Mesothelial cell of epicardium (in vitro differentiated cells): ENCODE measurements at places on chromosomes 5 and 9.

DNA sequence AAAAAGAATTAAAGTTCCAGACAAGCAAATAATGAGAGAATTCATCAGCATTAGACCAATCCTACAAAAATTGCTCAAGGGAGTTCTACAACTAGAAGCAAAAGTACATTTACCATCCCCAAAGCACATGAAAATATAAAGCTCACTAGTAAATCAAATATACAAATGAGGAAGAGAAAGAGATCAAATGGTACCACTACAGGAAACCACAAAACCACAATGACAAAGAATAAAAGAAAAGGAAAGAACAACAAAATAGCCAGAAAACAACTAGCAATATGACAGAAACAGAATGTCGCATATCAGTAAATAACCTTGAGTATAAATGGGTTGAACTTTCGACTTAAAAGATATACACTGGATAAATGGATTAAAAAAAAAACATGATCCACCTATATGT, 739.0 kb downstream of the DTWD2 start:
- no peak for DNase-seq
- H3K4me3 ChIP-seq, result no peak overlapping the region
- peaks cover 7% of the 10 kb centered on the region for H3K36me3 ChIP-seq
- no peaks in the 10 kb centered on the region for H3K4me1 ChIP-seq
- H3K27me3 ChIP-seq, result no peaks in the 10 kb centered on the region
- H3K27ac ChIP-seq, result no peak overlapping the region

DNA sequence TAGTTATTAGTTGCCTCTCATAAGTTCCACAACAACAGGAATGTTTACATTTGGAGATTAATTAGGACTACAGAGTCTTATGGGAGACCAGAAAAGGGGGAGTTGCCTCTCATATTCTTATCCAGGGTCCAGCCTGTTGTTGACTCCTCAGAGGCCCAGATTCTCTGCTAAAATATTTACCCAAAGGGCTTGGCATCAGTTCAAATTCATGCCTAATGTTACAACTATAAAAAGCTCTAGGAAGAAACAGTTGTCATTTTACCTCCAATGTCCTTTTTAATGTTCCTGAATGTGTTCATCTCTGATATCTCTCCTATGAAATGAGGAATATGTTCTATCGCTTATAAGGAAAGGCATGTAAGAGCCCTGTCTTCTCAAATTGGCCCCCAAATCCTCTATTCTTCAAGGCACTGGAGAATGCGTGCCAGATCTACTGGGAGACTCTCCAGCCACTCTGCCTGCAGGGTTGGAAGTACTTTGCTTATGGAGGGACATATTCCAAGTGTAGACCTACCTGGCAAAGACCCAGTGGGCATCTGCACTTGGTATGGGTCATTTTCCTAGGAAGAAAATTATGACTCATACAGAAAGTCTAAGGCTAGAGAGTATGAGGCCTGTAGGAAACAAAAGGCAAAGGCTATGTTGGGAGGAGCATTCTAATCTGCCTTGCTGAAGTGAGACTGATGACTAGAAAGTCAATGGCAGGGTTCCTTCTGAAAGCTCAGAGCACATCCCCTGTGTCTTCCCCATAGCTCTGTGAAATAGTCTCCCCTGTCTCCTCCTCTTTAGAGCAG, 192.6 kb downstream of the ESM1 start:
- no peak overlapping the region for H3K4me3 ChIP-seq
- H3K27me3 ChIP-seq, result no peaks in the 10 kb centered on the region

- no peak overlapping the region for H3K27ac ChIP-seq
- peaks cover 20% of the 10 kb centered on the region for H3K36me3 ChIP-seq
- H3K4me3 ChIP-seq, result no peak overlapping the region
- H3K4me1 ChIP-seq, result no peaks in the 10 kb centered on the region
These were observed 14.6 kb downstream of the ANKS6 start for GRCh38 chr9:98781588-98782383.

- no peaks in the 10 kb centered on the region for H3K36me3 ChIP-seq
- no peaks in the 10 kb centered on the region for H3K4me1 ChIP-seq
- no peaks in the 10 kb centered on the region for H3K27me3 ChIP-seq
- DNase-seq, result no peak
- H3K4me3 ChIP-seq, result no peak overlapping the region
- no peak overlapping the region for H3K27ac ChIP-seq
These were observed 170.9 kb downstream of the SEC61B start for GRCh38 chr9:99392986-99393385.

- no peak for DNase-seq
- H3K27me3 ChIP-seq, result peaks cover 56% of the 10 kb centered on the region
- H3K4me1 ChIP-seq, result peaks cover 2% of the 10 kb centered on the region
These were observed 24.8 kb upstream of the FOXI1 start for GRCh38 chr5:170080786-170081445.

DNA sequence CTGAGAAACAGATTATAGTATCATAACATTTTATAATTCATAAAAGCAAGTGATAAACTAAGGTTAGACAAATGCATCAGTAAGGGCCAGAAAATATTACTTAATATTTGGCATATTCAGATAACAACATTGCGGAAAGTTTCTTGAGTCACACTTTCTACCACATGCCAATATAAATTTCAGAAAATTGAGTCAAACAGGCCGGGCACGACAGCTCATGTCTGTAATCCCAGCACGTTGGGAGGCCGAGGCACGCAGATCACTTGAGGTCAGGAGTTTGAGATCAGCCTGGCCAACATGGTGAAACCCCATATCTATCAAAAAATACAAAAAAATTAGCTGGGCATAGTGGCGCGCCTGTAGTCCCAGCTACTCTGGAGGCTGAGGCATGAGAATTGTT, 47.1 kb downstream of the SLC38A9 start:
- H3K27ac ChIP-seq, result no peak overlapping the region
- no peak for DNase-seq
- H3K4me1 ChIP-seq, result peaks cover 4% of the 10 kb centered on the region
- H3K27me3 ChIP-seq, result no peaks in the 10 kb centered on the region

- no peak overlapping the region for H3K4me3 ChIP-seq
- DNase-seq, result no peak
- no peak overlapping the region for H3K27ac ChIP-seq
- peaks cover 9% of the 10 kb centered on the region for H3K4me1 ChIP-seq
- H3K27me3 ChIP-seq, result no peaks in the 10 kb centered on the region
- no peaks in the 10 kb centered on the region for H3K36me3 ChIP-seq
These were observed 215.8 kb upstream of the DAB2 start for GRCh38 chr5:39640552-39640951.

- no peak for DNase-seq
- no peaks in the 10 kb centered on the region for H3K36me3 ChIP-seq
- no peak overlapping the region for H3K4me3 ChIP-seq
- H3K4me1 ChIP-seq, result peaks cover 10% of the 10 kb centered on the region
- H3K27ac ChIP-seq, result peak overlapping the region; percentile 30
- H3K27me3 ChIP-seq, result peaks cover 28% of the 10 kb centered on the region
These were observed 85.6 kb downstream of the PTTG1 start for GRCh38 chr5:160507221-160507721.

GRCh38 chr5:127919006-127919796, 164.4 kb upstream of the SLC12A2 start:
- no peak for DNase-seq
- no peak overlapping the region for H3K4me3 ChIP-seq
- peaks cover 7% of the 10 kb centered on the region for H3K4me1 ChIP-seq
- no peaks in the 10 kb centered on the region for H3K27me3 ChIP-seq
- no peak overlapping the region for H3K27ac ChIP-seq

DNA sequence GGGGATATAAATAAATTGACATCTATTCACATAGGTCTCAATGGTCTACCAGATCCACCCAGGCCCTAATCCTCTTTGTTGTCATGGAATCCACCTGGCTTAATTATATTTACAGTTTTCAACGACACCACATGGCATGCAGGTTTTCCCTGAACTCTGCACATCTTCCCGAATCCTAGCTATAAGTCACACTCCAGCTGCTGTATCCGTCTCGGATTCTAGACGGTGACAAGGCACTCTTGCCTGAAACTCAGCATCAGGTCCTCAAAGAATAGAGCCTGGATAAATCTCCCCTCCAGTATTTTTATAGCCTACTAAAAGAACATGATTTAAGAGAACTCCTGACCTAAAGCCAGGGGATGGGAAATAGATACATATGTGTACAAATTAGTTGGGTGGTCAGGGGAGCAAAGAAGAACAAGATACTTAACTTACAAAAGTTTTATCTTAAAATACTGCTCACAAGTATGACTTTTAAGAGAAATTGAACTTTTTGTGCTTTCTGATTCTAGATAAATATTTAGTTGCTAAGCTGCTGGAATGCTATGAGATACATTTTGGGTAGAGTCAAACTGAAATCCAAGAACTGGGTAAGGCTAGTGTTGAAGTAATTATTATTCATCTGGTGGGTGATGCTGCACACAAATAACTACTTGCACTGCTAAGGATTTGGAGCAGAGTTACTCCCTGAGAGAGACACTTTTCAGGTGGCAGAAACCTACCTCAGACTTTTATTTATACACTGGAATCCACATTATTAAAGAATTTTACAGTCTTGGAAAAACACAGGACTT, 187.3 kb downstream of the EFNA5 start:
- H3K4me1 ChIP-seq, result peaks cover 19% of the 10 kb centered on the region
- H3K4me3 ChIP-seq, result no peak overlapping the region
- no peak for DNase-seq
- no peaks in the 10 kb centered on the region for H3K27me3 ChIP-seq
- no peaks in the 10 kb centered on the region for H3K36me3 ChIP-seq

DNA sequence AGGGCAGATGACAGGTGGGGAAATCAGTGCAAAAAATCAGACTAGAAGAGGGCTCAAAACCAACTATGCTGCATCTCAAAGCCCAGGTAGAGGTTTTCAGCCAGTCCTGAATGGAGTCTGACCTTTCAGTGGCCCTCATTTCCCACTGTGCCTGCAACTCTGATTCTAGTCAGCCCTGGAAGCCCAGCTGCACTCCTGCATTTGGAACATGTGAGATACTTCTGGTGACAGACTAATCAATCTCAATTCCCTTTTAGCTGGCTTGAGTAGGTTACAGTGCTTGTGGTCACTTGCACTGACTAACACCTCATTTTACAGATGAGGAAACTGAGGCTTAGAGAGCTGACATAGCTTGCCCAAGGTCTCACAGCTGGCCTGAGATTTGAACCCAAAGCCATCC, 7.9 kb upstream of the ACSL6 start:
- DNase-seq, result no peak
- H3K27ac ChIP-seq, result no peak overlapping the region
- H3K27me3 ChIP-seq, result peaks cover 80% of the 10 kb centered on the region
- no peak overlapping the region for H3K4me3 ChIP-seq

GRCh38 chr5:151132963-151133362, 24.6 kb downstream of the ANXA6 start:
- no peaks in the 10 kb centered on the region for H3K4me1 ChIP-seq
- no peak for DNase-seq
- H3K27me3 ChIP-seq, result no peaks in the 10 kb centered on the region
- peaks cover 69% of the 10 kb centered on the region for H3K36me3 ChIP-seq
- no peak overlapping the region for H3K4me3 ChIP-seq

DNA sequence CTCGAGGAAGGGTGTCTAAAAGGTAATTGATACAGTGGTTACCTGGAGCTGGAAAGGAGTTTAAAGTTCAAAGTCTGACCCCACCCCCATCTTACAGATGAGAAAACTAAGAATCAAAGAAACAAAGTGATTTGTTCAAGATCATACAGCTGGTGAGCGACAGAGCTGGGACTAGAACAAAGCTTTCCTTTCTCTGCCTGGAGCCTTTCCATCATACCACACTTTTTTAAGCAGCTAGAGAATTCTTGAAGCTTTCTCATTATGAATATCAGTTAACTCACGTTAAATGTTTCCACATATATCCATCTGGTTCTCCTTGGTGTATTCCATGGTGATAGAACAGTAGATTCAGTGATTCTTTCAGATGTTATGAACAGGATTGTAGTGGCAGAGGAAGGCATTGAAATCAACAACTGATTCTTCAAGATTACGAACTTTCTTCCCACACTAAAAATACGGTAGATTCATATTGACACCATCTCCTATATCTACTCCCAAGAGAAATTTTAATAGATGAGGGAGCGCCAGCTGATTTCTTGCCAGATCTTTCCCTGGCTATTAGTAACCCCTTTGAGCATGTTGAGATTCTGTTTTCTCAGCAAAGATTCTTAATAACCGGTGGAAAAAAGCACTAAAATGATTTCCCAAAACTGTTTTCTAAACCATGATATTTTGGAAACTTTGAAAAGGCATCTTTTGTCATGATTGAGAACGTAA, 233.7 kb downstream of the ADAMTSL1 start:
- no peak for DNase-seq
- no peak overlapping the region for H3K4me3 ChIP-seq
- peaks cover 11% of the 10 kb centered on the region for H3K36me3 ChIP-seq
- peak overlapping the region; percentile 33 for H3K27ac ChIP-seq
- peaks cover 51% of the 10 kb centered on the region for H3K4me1 ChIP-seq

DNA sequence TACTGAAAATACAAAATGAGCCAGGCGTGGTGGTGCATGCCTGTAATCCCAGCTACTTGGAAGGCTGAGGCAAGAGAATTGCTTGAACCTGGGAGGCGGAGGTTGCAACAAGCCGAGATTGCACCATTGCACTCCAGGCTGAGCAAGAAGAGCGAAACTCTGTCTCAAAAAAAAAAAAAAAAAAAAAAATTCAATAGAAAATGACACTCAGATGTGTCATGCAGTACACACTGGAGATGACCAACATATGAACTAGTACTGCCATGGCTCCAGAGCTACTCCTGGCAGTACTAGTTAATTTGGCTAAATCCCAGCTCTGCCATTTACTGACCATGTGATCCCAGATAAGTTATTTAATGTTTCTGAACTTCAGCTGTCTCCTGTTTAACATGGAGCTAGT, 7.3 kb downstream of the ATOX1 start:
- peaks cover 8% of the 10 kb centered on the region for H3K4me1 ChIP-seq
- no peak for DNase-seq
- no peaks in the 10 kb centered on the region for H3K27me3 ChIP-seq
- H3K36me3 ChIP-seq, result peaks cover 11% of the 10 kb centered on the region
- H3K4me3 ChIP-seq, result no peak overlapping the region

- H3K27ac ChIP-seq, result no peak overlapping the region
- no peaks in the 10 kb centered on the region for H3K27me3 ChIP-seq
- DNase-seq, result no peak
- no peaks in the 10 kb centered on the region for H3K36me3 ChIP-seq
- peaks cover 37% of the 10 kb centered on the region for H3K4me1 ChIP-seq
- H3K4me3 ChIP-seq, result no peak overlapping the region
These were observed 143.8 kb upstream of the KLF4 start for GRCh38 chr9:107633406-107633805.

- no peak overlapping the region for H3K27ac ChIP-seq
- H3K27me3 ChIP-seq, result no peaks in the 10 kb centered on the region
- H3K4me3 ChIP-seq, result no peak overlapping the region
- no peak for DNase-seq
- H3K36me3 ChIP-seq, result no peaks in the 10 kb centered on the region
These were observed 17.5 kb upstream of the JAK2 start for GRCh38 chr9:4967523-4967922.

DNA sequence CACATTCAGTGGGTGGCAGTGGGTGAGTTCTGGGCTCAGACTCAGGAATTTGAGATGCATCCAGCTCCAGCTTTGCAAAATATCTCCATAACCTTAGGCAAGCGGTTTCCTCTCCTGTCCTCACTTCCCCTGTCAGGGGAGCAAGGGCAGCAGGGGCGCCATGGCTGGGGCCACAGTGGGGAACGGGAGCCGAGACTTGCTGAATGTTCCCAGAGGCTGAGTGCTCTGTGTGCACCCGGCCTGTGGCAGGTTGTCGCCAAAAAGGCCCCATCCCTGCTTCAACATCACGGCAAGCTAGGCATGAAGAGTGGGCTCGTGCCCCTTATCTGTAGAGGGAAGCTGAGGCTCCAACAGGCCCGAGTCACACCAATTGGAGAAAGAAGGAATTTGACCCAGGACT, 268.8 kb downstream of the NSG2 start:
- no peaks in the 10 kb centered on the region for H3K36me3 ChIP-seq
- H3K27me3 ChIP-seq, result peaks cover 42% of the 10 kb centered on the region
- no peak overlapping the region for H3K4me3 ChIP-seq
- H3K4me1 ChIP-seq, result peaks cover 3% of the 10 kb centered on the region
